Cerebellar nuclear complex (tissue), 1 donor: ENCODE measurements at places on chromosomes 7 and 10.

- no peak for DNase-seq
These were observed 64.3 kb downstream of the EEPD1 start for GRCh38 chr7:36217211-36217960.

GRCh38 chr7:88495881-88496725, 189.4 kb upstream of the STEAP4 start:
- no peak for DNase-seq

DNA sequence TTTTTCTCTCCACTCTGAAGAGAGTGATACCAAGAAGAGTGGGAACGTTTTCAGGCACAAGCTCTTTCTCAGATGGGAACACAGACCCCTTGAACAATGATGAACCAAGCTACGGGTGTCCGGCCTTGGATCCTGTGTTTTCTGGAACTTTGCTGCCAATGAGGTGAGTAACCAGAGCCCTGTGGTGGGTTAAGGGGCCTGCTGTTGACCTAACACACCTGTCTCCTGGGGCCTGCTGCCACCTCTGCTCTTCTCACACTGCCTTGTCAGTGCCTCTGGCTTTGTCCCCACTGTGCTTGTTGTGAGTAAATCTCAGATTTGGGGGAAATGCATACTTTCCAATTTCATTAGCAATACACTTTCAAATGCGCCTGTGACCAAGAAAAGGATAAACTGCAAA, 1.4 kb upstream of the PKD1L1 start:
- DNase-seq: no peak

DNA sequence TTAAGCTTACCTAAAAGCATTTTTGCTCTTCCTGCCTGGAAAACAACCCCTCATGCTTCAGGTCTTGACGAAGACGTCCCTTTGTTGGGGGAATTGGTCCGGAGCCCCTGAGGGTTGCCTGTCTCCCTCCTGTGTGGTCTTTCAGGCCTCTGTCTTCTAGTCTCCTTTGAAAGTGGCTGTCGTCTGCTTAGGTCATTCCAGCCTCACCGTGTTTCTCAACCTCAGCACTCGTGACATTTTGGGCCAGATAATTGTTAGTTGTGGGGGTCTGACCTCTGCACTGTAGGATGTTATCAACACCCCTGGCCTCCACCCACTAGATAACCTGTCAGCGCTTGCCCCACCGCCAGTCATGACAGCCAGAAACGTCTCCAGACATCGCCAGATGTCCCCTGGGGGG, 219.1 kb downstream of the TCF7L2 start:
- no peak for DNase-seq

GRCh38 chr7:133044722-133045473, 37.0 kb downstream of the CHCHD3 start:
- no peak for DNase-seq

GRCh38 chr10:123252779-123253178, 98.6 kb downstream of the BUB3 start:
- no peak for DNase-seq

- no peak for DNase-seq
These were observed 14.8 kb upstream of the GSAP start for GRCh38 chr7:77430927-77431326.
